Activated T-helper 2 cell treated with anti-CD3 and anti-CD28 coated beads, Interferon-gamma antibody, Interleukin-2, Interleukin-4, amounts not matched to agents 10 μg/mL and 5 μg/mL and 100 μg/mL, durations not matched to agents 14 hours and 24 hours and 36 hours (primary cell): ENCODE measurements at places on chromosomes 13 and 19. TPM values are rescaled to one million over a fixed set of nuclear protein-coding genes. Genes with fewer than 3 reads are reported as not detected.

GRCh38 chr19:30678168-30678567 lies 306.0 kb downstream of the ZNF536 start:
- no peak for DNase-seq

GRCh38 chr19:32647361-32647760 lies 27.6 kb downstream of the ANKRD27 start:
- DNase-seq: no peak

DNA sequence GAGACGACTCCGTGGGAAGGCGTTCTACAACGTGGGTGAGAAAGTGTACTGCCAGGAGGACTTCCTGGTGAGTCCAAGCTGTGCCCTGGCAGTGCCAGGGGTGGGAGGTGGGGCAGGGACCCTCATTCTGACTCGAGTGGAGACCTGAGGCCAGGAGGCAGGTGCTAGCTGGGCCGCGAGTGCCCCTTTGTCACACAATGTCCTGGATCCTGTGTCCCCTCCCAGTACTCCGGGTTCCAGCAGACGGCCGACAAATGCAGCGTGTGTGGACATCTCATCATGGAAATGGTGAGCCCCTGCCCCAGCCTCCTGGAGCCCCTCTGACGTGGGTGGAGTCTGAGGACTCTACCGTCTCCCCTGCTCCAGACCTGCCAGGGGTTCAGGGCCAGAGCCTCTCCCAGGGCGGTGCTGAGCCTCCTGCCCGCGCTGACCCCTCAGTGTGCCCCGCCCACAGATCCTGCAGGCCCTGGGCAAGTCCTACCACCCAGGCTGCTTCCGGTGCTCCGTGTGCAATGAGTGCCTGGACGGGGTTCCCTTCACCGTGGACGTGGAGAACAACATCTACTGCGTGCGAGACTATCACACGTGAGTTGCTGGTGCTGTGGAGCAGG lies 11.6 kb downstream of the WTIP start:
- no peak for DNase-seq

The ERFL gene
- 2.1 and 2.3 TPM in 2 replicates for total RNA-seq

GRCh38 chr13:97953376-97953970 lies at the start of gene IPO5:
Gene IPO5, plus strand, starts transcription at chr13:97953675. Its CDS starts 23,022 bp downstream, at chr13:97976697.
- no peak for DNase-seq

The ADAT3 gene
- 9.1 and 9.9 TPM in 2 replicates for total RNA-seq

The REEP6 gene
- 1.6 and 2.1 TPM in 2 replicates for total RNA-seq

GRCh38 chr13:66835040-66835628 lies 395.0 kb downstream of the PCDH9 start:
- DNase-seq: no peak

- no peak for DNase-seq
Measured at GRCh38 chr13:48573213-48574007, 40.5 kb upstream of the RCBTB2 start.

- no peak for DNase-seq
Measured at GRCh38 chr19:35249848-35250711, 1.3 kb downstream of the LSR start.

The ZSWIM4 gene
- total RNA-seq: 9.8 and 10.6 TPM in 2 replicates

GRCh38 chr19:6238643-6239281 lies 41.0 kb downstream of the MLLT1 start:
- no peak for DNase-seq

GRCh38 chr13:46136688-46137087 lies 31.9 kb upstream of the CPB2 start:
- no peak for DNase-seq

The C19orf33 gene
- total RNA-seq: 2.0 TPM in 1 of 2 replicates, not detected in the other

The PTGER1 gene
- total RNA-seq: 1.1 and 1.6 TPM in 2 replicates

DNA sequence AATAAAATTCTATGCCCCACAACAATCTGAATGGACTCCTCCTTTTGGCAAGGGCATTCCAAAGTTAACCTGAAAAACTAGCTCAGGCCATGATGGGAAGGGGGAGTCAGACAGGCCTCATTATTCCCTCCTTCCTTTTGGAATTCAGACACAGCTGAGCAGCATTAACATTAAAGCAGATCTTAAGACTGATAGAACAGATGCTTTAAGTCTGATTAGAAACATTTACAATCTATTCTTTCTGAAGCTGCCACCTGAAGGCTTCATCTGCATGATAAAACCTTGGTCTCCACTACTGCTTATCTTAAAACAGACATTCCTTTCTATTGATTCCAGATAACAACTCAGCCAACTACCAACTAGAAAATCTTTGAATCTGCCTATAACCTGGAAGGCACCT lies 98.9 kb downstream of the UGGT2 start:
- no peak for DNase-seq

- no peak for DNase-seq
Measured at GRCh38 chr13:104057861-104058260, 991.6 kb upstream of the SLC10A2 start.

The VSTM1 gene
- not detected in 2 replicates for total RNA-seq

GRCh38 chr13:98504371-98504963 lies 72.4 kb downstream of the STK24 start:
- no peak for DNase-seq

The COX7A1 gene
- total RNA-seq: not detected in 2 replicates

The SIGLEC12 gene
- total RNA-seq: 4.5 and 4.6 TPM in 2 replicates

DNA sequence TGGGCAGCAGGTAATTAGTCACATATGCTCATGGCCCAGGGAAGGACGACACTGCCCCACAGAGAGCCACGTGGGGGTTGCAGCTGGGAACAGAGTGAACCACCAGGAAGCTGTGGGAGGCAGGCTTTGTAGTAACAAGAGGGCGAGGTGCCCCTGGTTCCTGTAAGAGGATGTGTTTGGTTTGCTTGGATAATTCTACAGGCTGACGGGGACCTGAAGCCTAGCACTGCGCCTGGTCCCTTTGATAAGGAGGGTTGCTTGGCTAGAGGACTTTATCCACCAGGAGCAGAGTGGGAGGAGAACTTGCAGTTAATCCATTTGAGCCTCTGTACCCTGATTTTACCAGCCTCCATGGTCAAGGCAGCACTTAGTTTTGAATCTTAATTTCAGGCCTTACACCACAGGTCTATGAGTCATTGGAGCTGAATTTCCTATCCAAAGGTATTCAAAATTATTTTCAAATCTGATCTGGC lies 67.4 kb upstream of the CLDN10 start:
- DNase-seq: no peak

The ZC3H13 gene
- 55.2 and 56.6 TPM in 2 replicates for total RNA-seq

The TEAD2 gene
- total RNA-seq: not detected in 2 replicates

GRCh38 chr13:44249431-44249836 lies 124.2 kb upstream of the SERP2 start:
- no peak for DNase-seq

GRCh38 chr13:78540058-78540457 lies 63.3 kb downstream of the POU4F1 start:
- DNase-seq: no peak

- no peak for DNase-seq
Measured at GRCh38 chr19:50832666-50833065, 708 bp downstream of the KLK15 start.
